ENCODE measurements at places on chromosomes 6 and 20.

DNA sequence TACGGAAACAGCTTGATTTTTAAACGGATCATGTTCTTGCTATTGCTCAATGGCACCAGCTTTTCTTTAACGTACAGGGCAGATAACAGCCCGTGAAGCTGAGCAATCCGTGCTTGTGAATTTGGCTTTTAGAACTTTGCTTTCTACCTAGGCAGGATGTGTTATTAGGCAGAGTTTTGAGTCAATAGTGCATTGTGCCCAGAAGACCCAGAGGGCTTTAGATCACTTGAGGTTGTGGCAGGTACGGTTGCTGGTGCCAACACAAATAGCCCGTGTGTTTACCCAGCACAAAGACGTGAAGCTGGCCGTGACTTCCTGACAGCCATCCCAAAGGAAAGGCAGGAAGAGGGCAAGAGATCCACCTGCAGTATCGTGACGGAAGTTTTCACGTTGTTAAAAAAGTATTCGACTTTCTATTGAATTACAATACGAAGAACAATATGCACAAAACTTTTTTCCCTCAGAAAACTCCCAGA lies 117.4 kb upstream of the FRMD1 start:
- DNase-seq, result no peak

DNA sequence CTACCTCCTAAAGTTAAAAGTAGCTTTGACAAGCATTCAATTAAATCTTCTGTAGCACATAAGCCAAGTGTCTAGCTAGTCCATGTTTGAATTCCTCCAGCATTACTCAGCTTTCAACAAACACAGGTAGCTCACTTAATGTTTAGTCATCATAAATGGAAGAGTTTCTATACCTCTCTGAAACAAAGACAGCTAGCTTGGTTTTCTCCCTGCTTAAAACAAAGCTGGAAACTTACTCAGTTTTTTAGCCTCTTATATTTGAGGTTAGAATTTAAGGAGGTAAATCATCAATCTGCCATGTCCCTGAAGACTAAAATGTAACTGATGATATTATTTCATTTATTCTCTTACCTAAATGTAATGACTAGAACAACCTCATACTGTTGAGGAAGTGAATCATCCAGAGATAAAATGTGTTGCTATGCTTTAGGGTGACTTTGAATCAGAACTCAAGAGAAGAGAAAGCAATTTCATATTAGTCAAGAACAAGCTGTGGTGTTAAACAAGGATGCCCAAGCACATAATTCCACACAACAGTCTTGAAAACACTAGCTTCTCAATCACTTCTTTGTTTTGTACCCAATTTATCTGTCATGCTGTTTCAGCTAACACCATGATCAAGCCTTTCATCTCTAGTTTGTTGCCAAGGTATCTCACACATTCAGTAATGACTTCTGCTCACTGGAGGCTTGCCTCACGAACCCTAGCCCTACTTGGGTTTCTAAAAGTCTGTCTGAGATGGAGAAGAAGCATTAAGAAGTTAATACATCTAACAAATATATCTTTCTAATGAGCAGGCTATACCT lies 251.9 kb downstream of the EPM2A start:
- no peak for DNase-seq

DNA sequence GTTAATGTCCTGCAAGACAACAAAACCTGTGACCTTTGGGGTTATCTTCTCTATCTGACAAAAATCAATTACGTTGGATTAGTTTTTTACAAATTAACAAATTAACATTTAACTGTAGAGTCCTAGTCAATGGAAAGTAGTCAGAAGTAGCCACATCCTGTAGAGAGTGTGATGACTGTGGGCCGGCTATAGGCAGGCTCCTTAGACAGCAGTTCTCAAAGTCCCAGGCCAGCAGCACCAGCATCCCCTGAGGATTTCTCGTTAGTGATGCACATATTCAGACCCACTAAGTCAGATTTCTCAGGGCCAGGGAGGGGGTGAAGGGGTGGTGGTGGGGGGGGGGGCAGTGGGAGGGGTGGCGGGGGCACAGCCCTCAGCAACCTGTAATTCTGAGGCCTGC lies 37.2 kb downstream of the ZNF341 start:
- no peak for DNase-seq

DNA sequence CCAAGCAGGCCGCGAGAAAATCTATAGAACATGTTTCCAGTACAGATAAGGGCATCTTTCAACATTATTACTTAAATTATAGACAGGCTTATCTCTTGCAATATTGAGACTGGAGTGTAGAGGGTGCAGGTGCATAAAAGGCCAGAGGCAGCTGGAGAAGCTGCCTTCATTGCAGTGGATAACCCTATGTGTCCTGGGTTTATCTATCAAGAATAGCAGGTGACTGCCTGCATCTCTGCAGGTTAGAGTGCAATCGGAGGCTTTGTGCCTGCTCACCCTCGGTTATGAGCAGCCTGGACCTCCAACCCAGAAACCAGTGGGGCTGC lies 28.7 kb upstream of the ECI2 start:
- DNase-seq, result no peak

DNA sequence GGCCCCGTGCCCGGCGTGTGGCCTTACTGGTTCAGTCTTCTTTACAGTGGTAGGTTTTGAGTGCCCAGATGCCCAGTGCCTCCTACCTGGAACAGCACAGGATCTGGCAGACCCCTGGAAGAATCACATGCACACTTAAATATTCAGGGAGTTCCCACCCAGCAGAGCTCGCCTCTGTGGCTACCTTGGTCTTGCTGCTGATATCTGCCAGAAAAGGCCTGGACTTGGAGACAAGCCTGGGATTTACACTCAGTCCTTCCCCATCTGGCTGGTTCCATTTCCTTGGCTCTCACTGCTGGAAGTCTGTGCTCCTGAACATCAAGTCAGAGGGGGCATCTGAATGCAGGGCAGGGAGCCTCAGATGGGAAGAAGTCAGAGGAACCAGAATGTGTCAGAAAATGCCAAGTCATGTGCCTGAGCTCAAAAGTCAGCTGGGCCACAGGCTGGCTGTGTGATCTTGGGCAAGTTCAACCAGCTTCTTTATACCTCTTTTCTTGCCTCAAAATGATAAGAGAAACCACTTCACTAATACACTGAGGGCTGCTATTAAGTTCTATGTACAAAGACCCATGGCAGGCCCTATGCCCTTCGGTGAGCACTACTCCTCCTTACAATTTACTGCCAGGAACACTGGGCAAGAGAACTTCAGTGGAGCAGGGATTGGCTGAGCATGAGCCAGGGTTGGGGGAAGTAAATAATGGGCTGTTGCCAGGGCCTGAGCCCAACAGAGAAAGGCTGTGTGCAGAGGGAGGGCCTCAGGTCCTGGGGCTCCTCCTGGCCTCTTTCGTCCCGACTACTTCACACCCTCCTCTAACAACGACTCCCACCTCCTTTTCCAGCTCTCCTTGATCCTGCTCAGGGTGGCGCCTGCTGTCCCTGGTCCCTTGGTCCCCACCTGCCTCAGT lies 158.1 kb upstream of the PROKR2 start:
- DNase-seq, result no peak

DNA sequence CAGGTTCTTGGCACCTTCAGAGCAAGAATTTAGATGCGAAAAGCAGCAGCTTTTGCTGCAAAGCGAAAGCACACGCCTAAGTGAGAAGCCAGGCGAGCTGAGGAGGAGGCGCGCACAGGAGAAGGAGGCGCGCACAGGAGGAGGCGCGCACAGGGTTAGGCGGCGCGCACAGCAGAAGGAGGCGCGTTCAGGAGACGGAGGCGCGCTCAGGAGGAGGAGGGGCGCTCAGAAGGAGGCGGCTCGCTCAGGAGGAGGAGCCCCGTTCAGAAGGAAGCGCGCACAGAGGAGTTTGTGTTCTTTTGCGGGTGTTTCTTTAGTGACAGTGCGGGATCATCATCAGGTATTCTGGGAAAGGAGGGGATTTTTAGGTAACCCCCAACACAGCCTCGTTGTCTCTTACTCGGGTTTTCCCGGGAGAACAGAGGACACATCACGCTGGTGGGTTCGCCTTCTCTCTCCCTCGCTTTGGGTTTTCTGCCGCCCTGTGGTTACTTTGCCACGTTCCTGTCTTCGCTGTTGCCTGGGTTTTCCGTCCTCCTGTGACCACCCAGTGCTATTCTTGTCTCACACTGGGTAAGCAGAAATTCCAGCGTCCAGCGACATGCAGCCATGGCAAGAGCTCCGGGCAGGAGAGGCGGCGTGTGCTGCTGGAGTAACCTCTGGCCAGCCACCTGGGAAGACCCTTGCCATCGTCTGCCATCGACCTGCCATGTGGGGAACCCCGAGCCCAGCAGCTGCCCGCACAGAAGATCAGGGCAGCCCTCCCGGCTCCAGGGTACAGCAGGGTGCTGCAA lies 47.0 kb downstream of the WDR27 start:
- DNase-seq, result peak; percentile 78

DNA sequence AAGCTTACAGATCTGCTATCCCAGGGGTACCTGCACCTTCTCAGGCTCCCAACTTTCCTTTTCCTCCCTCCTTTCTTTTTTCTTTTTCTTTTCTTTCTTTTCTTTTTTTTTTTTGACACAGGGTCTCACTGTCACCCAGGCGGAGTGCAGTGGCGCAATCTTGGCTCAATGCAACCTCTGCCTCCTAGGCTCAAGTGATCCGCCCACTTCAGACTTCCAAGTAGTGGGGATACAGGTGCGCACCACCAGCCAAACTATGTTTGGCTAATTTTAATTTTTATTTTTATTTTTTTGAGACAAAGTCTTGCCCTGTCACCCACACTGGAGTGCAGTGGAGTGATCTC lies 36.0 kb downstream of the PIM1 start:
- no peak for DNase-seq

GRCh38 chr6:156782691-156783320 lies 5.6 kb downstream of the ARID1B start:
- DNase-seq, result no peak

GRCh38 chr6:98975421-98975820 lies 27.7 kb upstream of the FBXL4 start:
- DNase-seq, result no peak

- no peak for DNase-seq
Observed at GRCh38 chr6:119894811-119895210, 545.2 kb upstream of the MAN1A1 start.

DNA sequence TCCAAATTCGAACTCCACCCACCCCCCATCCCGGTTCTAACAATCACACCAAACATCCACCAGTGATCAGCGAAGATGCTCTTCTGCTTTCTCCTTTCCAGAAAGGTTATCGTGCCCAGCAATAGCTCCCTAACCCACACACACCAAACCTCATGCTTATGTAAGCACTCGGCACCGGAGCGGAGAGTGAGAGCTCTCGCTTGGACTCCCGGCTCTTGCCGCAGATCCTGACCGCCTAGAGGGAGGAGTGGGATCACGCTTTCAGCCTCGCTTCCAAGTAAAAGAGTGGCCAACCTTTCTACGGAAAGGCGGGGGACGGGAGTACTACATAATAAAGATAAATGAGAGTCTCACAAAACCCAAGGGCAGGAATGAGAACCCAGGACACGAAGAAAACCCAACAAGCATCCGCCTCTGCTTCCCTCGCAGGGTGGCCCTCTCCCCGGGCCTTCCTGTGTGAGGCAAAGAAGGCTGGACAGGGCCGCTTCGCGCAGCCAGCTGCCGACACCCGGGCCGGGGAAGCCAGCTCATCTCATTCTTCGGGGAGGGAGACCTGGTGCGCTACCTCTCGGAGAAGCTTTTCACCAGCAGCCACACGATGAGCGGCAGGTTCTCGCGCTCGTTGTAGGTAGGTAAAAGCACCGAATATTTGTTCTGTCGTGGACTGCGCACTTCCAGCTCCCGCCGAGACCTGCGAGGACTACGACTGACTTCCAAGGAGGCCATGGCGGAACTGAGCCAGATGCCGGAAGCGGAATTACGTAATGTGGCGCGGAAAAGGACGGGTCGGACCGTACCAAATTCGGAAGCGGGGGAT lies at the start of gene DPM1:
Gene DPM1 (minus strand): TSS at position 735 of the 817 bp plus-strand sequence. CDS start 9 bp downstream, at position 726.
- peak; percentile 91 for DNase-seq

- DNase-seq, result no peak
Observed at GRCh38 chr6:125793863-125794262, 3.1 kb downstream of the NCOA7 start.

DNA sequence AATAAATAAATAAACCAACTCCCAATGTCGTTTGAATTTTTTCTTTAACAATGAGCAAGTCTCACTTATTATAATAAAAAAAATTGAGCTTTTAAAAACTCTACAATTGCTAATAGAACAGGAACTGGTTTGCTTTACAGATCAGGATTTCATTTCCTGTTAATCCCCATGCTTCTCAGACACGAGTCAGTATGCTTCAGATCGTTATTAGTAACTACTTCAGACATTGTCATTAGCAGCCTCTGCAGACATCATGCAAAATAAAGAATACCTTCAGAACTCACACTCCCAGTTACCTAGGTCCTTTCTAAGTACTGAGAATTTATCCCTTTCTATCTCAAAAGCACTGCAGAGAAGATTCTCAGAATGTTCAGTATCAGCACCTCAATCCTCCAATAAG lies 10.0 kb upstream of the FAM210B start:
- no peak for DNase-seq

DNA sequence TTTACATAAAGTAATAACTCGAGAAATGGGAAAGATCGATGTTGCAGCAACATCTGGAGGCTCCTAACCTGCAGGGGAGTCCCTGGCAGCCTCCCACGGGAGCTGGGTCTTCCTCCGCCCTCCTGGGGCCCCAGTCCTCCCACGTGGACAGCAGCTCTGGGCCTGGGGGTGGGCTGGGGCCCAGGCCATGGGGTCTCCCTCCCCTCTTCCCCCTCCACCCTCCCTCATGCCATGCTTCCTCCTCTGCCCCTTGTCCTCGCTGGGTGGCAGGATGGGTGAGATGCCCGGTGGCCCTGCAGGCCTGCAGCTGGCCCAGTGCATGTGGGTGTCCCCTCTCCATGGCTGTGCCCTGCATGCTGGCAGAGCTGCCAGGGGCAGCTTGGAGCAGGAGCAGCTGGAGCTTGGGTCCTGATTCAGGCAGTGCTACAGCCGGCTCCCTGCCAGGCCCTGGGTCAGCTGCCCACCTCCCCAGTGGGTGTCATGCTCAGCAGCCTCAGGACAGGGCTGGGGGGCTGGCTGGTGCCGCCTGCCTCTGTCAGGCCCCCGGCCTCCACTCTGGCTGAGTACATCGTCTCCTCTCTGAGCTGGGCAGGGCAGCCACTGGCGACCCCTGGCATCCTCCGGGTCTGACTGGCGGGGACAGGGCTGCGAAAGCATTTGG lies 48.9 kb upstream of the BHLHE23 start:
- peak; percentile 35 for DNase-seq

DNA sequence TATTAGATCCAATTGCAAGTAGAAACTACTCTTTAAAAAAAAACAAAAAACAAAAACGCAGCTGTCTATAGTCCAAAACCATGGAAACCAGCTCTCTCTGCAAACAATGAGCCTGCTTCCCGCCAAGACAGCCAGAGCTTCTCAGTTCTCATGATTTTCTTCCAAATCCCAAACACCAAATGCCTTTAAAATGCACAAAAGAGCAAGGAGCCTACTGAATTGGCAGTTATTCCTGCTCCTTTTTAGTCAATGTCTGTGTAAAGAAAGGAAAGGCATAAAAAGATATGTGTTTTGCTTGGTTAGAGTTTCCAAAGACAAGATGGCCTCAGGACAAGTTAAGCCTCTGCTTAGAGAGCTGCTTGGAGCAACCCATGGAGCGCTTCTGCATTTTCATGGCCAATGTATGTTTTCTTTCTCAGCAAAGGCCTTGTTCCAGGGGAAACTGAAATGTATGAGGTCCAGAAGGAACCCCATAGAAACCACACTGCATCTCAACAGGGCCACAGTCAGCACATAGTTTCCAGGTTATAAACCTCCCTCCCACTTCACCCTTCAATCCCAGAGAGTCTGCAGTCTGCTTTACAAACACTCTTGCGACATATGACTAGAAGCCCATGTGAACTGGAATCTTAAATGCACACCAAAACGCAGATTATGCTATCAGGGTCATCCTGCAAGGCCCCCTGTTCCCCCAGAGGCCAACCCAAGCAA lies 209.3 kb upstream of the TAB2 start:
- no peak for DNase-seq
